ENCODE measurements at places on chromosomes 6 and 20. TPM values are rescaled to one million over a fixed set of nuclear protein-coding genes. Genes with fewer than 3 reads are reported as not detected.

Gene KIFC1
- total RNA-seq = 52.9 TPM

Gene TRIM38
- 19.1 TPM for total RNA-seq

Gene ZKSCAN8
- 18.2 TPM for total RNA-seq

Gene TOX2
- 5.6 TPM for total RNA-seq

Gene KCNK16
- total RNA-seq = not detected

- H3K4me1 ChIP-seq = no peaks in the 10 kb centered on the region
- H3K36me3 ChIP-seq = no peaks in the 10 kb centered on the region
- H3K27me3 ChIP-seq = no peaks in the 10 kb centered on the region
- DNase-seq = no peak
Measured at GRCh38 chr20:61537239-61538182, 285.4 kb downstream of the CDH4 start.

- no peak overlapping the region for H3K27ac ChIP-seq
- H3K36me3 ChIP-seq = no peaks in the 10 kb centered on the region
- H3K4me3 ChIP-seq = no peak overlapping the region
- peaks cover 7% of the 10 kb centered on the region for H3K4me1 ChIP-seq
Measured at GRCh38 chr6:35757456-35758123, 18.8 kb upstream of the CLPSL2 start.

GRCh38 chr6:158627168-158627939 lies 17.2 kb downstream of the DYNLT1 start:
- H3K4me3 ChIP-seq = no peak overlapping the region
- peaks cover 30% of the 10 kb centered on the region for H3K36me3 ChIP-seq
- no peaks in the 10 kb centered on the region for H3K27me3 ChIP-seq
- peak overlapping the region; percentile 84 for H3K27ac ChIP-seq
- peaks cover 55% of the 10 kb centered on the region for H3K4me1 ChIP-seq

GRCh38 chr6:34182751-34183531 lies 37.1 kb upstream of the GRM4 start:
- peaks cover 15% of the 10 kb centered on the region for H3K4me1 ChIP-seq
- DNase-seq = peak; percentile 72
- H3K27ac ChIP-seq = peak overlapping the region; percentile 24
- H3K27me3 ChIP-seq = peaks cover 8% of the 10 kb centered on the region
- H3K4me3 ChIP-seq = peak overlapping the region; percentile 80

All from natural killer cell treated with Interleukin-12 subunit alpha and Interleukin-12 subunit beta and Interleukin-15 and Interleukin-18, amount 100 ng/mL, for 72 hours (primary cell).